Colonic mucosa (tissue), 4 donors: ENCODE measurements at places on chromosomes 6 and 20. TPM values are rescaled to one million over a fixed set of nuclear protein-coding genes. Genes with fewer than 3 reads are reported as not detected.

Gene WFDC5
- total RNA-seq: not detected

Gene LZTS3
- 7.9 TPM for total RNA-seq

Gene MYO6
- total RNA-seq: 80.9 TPM

Gene PSMG4
- 10.0 TPM for total RNA-seq

Gene FAM217A
- not detected for total RNA-seq

Gene RAMACL
- total RNA-seq: 0.48 TPM

Gene RIPPLY2
- total RNA-seq: not detected

- no peak for DNase-seq
Measured at GRCh38 chr6:170260686-170261085, 30.2 kb downstream of the DLL1 start.

GRCh38 chr20:31716818-31717477 is 5.7 kb downstream of the BCL2L1 start:
- no peak for DNase-seq

DNA sequence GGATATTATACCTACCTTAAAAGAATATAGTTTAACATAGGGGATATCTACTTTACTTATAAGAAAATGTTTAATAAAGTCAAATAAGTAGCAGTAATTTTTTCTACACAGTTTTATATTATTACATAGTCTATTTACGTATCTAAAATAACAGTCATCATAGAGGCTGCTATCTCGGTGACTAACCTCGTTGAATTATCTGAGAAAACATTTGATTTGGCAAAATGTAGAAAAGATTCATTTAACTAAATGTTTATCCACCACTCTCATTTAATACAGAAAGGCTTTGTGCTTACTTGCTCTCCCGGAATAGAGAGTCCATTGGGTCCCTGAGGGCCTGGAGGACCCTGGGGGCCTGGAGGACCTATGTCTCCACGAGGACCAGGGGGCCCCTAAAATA is 103.6 kb downstream of the COL12A1 start:
- DNase-seq: no peak

DNA sequence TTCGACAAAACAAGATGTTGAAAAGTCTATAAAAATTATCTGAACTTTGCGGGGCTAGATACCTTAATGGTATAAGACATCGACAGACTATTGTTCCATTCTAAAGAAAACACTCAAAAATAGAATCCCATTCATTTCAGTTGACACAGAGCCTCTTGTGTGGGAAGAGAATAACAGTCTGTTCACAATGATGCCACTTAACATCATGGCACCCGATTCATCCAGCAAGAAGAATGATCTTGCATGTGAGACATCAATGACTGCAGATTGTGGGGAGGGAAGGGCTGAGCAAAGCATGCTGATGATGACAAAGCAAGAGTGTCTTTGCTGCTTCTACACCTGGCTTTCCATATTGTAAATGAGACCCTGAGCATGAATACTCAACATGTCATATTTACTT is 49.7 kb upstream of the ARMH2 start:
- no peak for DNase-seq

GRCh38 chr20:5843054-5843592 is 92.9 kb downstream of the SHLD1 start:
- DNase-seq: no peak

- DNase-seq: no peak
Measured at GRCh38 chr6:100712997-100713396, 168.1 kb downstream of the ASCC3 start.

DNA sequence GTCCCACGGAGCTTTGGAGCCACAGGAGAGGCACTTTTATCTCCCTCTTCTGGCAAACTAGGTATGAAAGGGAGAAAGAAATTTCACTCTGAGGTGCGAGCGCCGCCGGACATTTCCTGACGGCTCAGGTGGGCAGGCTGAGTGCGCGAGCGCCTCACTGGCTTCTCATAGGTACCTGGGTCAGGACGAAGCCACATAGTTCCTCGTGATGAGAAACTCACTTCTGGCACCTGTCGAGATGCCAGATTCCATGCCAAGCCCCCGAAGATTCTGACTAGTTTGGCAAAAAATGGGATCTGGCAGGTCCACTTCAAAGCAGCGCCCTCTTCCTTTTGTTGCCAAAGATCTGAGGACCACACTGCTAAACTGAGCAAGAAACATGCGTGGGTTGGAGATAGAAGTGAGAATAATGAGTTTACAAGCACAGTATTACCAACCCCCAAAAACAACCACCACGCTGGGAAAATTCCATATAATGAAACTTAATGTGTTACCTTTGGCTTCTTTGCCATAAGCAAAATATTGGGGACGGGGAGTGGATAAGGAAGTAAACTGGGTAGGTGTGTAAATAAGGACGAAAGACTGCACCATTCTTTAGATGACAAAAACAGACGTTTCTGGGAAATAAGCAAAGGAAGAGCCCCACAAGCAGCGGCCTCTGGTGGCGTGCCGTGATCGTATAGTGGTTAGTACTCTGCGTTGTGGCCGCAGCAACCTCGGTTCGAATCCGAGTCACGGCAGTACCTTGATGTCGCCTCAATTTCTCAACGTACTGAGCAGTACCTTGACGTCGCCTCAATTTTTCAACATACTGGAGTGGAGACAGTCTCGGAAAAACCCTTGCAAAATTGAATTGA is 89.8 kb upstream of the PRSS16 start:
- peak; percentile 76 for DNase-seq

DNA sequence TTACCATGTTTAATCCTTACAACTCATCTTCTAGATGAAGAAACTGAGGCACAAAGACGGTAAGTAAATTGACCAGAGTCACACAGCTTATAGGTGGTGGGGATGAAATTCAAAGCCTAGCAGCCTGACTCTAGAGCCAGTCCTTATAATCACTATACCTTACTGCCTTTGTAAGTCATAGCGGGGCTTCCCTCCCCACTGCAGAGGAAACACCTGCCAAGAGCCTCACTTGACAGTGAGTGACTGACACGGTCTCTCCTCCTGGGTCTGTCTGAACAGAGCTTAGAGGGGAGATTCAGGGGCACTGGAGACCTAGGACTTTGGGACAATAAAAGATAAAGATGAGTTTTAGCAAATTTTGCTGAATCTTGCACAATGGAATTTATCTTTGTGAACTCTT is 12.8 kb downstream of the SUN5 start:
- no peak for DNase-seq

- DNase-seq: no peak
Measured at GRCh38 chr20:35276408-35276807, 1.5 kb downstream of the MMP24OS start.

GRCh38 chr6:946546-946945 is 253.6 kb upstream of the EXOC2 start:
- no peak for DNase-seq

GRCh38 chr20:18737140-18737539 is 76.4 kb upstream of the SCP2D1 start:
- no peak for DNase-seq

- DNase-seq: no peak
Measured at GRCh38 chr6:20769631-20770030, 235.4 kb downstream of the CDKAL1 start.

GRCh38 chr6:36120539-36120938 is 9.8 kb upstream of the MAPK13 start:
- DNase-seq: peak; percentile 72

DNA sequence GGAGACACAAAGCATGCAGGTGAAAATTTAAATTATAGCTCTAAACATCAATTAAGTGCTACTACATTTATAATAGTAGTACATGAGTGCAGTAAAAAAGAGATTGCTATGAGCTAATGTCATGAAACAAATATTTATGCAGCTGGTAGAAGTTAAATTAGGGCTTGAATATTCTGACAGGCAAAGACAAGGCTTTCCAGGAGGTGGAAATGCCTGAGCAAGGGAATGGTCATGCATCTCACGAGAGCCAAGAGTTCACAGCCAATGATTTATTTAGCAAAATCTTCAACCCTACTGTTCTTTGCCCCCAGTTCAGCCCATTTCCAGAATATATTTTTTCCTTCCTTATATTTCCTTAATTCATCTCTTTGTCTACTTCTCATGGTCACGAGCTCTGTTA is 128.9 kb downstream of the HIVEP2 start:
- DNase-seq: no peak

DNA sequence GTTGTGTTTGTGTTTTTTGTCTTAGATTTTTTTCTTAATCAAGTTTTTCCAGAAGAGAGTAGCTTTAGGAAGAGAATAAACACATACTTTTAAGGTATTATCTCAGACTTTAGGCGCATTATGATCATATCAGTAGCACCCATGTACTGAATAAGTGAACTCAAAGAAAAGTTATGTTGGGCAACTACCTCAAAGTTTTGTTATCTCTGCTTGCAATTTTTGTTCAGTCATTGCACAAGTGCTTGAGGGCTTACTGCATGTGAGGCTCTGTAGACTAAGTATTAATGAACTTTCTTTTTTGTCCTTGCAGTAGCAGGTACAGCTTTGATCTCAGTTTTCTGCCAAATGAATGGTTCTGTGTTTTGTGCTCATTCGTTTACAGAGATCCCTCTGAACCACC is 189.0 kb downstream of the SLC16A10 start:
- DNase-seq: no peak

- no peak for DNase-seq
Measured at GRCh38 chr6:105226598-105227294, 46.9 kb upstream of the POPDC3 start.

GRCh38 chr20:36102809-36103596 is 51.5 kb upstream of the EPB41L1 start:
- peak; percentile 83 for DNase-seq

- DNase-seq: peak; percentile 38
Measured at GRCh38 chr6:158654960-158655489, 5.2 kb downstream of the SYTL3 start.

DNA sequence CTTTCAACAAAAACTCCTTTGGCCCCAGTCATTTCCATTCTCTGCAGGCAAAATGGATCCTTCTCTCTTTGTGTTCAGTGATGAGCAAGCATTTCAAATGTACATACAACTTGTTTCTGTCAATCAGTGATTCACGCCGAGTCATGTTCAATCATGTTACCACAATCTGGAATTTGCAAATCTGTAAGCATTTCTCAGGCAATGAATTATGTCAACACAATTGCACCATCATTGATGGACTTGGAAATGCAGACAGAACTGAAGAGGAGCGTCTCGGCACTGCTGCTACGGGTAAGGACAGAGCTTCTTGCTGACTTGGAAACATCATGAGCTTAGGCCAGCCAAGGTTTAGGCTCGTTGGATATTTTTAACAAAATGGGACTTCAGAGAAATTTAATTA is 132.8 kb upstream of the AGPAT4 start:
- no peak for DNase-seq

- DNase-seq: no peak
Measured at GRCh38 chr20:11845340-11845739, 72.4 kb upstream of the BTBD3 start.

DNA sequence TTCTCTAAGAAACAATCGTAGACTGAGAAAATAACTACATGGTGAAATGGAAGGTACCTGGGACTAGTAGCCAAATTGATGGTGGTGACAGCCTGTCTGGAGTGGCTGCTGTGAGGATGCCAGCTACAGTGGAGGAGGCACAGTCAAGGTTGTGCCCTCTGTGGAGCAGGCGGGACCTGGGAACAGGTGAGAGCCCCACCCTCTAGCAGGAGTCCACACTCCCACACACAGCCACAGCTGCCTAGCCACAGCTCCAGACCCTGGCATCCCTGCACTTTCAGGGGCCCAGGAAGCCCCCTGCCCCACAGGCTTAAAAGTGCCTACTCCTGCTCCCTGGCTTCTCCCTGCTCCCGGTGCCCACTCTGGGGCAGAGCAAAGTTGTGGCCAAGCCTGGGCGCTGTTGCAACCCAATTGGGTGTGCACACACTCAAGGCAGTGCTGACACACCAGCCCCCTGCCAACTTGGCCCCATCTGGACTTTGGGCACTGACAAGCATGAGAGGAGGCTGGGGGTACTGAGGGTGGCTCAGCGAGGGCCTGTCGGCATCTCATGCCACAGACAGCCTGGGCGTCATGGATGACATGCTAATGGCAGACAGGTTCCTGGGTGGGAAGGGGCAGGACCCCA is 548.7 kb downstream of the TBC1D32 start:
- DNase-seq: no peak

- DNase-seq: no peak
Measured at GRCh38 chr20:61913423-61914225, 152.1 kb downstream of the TAF4 start.

DNA sequence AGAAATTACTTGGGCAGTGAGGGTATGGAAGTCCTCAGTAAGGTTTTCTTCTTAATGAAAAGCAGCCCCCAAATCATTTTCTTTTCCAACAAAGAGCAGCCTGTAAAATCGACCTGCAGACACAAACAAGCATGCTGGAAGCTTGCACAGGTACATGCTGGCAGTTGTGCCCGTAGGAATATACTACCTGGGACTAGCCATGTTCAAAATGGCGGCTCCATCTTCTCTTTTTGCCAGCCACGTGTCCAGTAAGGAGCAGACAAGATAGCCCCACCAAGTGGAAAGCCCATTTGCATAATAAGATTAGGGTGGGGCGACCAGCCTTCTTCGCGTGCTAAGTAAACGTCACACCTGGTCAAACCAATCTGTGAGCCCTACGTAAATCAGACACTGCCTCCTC is 259.4 kb upstream of the AGPAT4 start:
- DNase-seq: no peak

DNA sequence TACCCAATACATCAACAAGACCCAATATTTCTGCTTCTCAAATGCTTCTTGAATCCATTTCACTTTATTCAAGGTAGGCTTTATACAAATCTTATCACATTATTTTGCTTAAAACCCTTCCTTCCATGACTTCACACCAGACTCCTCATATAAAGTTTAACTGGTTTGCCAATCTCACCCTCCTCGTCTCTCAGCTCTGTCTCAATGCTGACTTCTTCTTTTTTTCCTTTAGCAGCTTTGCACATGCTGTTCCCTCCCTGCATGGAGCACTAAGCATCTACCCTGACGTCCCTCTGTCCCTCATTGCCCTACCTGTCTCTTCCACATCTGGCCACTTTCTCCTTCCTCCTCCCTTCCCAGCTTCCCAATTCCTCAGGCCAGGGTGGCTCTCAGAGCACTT is 31.4 kb downstream of the KCNK17 start:
- DNase-seq: no peak

- no peak for DNase-seq
Measured at GRCh38 chr6:4884646-4885340, 108.6 kb downstream of the CDYL start.

DNA sequence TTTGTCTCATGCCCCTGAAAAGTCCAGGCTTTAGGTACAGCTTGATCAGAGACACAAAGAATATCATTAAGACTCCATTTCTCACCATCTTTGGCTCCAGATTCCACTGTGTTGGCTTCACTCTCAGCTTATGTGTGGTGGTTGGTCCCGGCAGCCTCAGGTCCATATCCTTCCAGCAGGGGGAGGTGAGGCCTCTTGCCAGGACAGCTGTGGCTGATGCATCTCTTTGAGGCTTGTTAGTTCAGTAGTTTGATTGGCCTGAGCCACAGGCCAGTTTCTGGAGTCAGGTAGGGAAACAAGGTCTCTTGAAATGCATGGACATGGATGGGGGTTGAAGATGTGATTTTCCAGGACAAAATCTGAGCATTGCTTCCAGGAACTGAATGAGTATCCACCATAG is 62.4 kb downstream of the JAG1 start:
- DNase-seq: no peak

DNA sequence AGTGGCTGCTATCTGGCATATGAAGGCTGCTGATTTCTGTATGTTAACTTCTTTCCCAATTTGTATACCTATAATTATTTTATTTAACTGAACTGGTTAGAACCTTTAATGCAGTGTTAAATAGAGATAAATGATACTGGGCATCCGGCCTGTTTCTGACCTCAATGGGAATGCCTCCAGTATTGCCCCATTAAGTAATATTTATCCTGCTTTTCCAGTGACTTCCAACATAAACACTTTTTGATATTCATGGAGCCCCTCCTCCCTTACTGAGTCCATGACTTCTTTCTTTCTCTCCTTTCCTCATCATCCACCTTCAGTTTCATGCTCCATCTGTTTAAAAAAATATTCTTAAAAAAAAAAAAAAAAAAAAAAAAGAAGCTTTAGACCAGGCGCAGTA is 8.8 kb downstream of the TRIM27 start:
- no peak for DNase-seq
